Cardiac ventricle fibroblast (primary cell): ENCODE measurements at places on chromosomes 1 and 21. TPM values are rescaled to one million over a fixed set of nuclear protein-coding genes. Genes with fewer than 3 reads are reported as not detected.

GIPC2 gene
- 0.12 and 0.44 TPM in 2 replicates for total RNA-seq

HSD3B1 gene
- not detected in 2 replicates for total RNA-seq

S100A12 gene
- not detected in 2 replicates for total RNA-seq

VANGL2 gene
- 0.20 and 1.6 TPM in 2 replicates for total RNA-seq

CELA3A gene
- not detected in 2 replicates for total RNA-seq

MATN1 gene
- total RNA-seq, result not detected in 2 replicates

AK5 gene
- 6.4 and 17.6 TPM in 2 replicates for total RNA-seq

TMEM54 gene
- 23.2 and 33.4 TPM in 2 replicates for total RNA-seq

CCDC17 gene
- total RNA-seq, result 0.10 and 1.00 TPM in 2 replicates

NBPF3 gene
- total RNA-seq, result 6.8 and 8.8 TPM in 2 replicates

VHLL gene
- not detected in 2 replicates for total RNA-seq

CLDN19 gene
- not detected in 2 replicates for total RNA-seq

C1orf105 gene
- not detected in 2 replicates for total RNA-seq

UCK2 gene
- 23.3 and 24.5 TPM in 2 replicates for total RNA-seq

LCE1F gene
- not detected in 2 replicates for total RNA-seq

MAP1LC3C gene
- 0.12 TPM in 1 of 2 replicates, not detected in the other for total RNA-seq

IQCC gene
- 0.59 and 0.87 TPM in 2 replicates for total RNA-seq

RAB7B gene
- 5.2 and 6.2 TPM in 2 replicates for total RNA-seq

PTGS2 gene
- 6.2 and 7.2 TPM in 2 replicates for total RNA-seq

RBM34 gene
- 22.8 and 72.6 TPM in 2 replicates for total RNA-seq

PLA2G2D gene
- not detected in 2 replicates for total RNA-seq

OPRD1 gene
- not detected in 2 replicates for total RNA-seq
